ENCODE measurements at places on chromosomes 5 and 9.

DNA sequence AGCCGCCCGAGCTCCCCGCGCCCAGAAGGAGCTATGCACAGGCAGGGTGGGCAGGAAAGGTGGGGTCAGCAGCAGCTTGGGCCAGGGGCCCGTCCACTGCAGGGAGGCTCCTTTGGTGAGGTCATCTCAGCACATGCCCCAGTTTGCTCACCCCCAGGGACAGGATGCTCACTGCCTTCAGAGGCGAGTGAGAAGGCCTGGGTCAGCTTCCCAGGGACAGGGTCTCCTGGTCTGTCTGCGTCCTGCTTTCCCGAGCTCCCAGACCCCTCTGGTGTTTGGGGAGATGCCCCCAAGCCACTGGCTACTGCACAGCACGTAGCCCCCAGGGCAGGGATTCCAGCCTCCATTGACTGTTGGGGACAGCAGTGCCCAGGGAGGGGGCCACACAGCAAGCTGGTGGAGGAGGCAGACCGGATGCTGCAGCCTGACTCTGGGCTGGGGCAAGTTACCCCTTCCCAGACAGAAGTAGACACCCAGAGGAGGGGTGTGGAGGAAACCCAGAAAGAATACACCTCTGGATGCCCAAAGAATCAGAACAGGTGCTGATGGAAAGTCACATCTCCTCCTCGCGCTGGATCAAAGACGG is 581 bp upstream of the SARDH start:
- peak; percentile 54 for DNase-seq

GRCh38 chr9:78213712-78214111 is 22.2 kb upstream of the CEP78 start:
- DNase-seq, result no peak

DNA sequence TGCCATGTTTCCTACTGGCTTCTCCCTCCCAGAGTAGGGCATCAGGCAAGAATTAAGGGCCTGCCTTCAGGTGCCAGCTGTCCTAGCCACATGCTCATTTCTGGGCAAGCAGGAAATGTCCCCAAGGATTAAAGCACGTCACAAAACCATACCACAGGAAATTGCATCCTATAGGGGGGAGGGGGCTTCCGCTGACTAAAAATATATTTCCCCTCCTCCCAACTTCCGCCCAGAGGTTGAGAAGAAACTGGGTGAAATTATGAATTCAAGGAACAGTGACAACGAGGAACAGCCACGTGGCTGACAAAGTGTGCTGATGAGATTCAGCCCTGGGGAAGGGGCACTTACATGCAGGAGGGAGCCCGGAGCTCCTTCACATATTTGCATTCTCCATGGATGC is 4.1 kb downstream of the HBEGF start:
- peak; percentile 63 for DNase-seq

DNA sequence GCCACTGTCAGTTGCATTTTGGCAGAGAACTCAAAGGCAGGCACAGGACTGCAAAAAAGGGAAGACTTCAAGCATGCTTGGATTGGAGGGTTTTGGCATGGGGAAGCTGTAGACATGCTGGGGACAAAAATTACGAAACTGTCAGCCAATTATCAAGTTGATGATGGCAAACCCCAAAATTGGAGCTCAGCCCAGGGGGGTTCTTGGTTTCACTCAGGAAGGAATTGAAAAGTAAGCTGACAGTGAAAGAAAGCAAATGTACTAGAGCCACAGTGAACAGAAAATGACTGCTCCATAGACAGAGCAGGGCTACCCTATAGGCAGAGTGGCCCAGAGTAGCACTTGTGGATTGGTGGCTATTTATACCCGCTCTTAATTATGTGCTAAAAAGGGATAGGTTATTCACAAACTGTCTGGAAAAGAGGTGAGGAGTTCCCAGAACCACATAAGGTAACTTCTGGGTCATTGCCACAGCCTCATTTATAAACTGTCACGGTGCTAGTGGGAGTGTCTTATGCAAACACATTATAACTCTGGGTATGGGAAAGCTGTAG is 14.6 kb upstream of the CFAP95 start:
- DNase-seq, result peak; percentile 67

- peak; percentile 5 for DNase-seq
Measured at GRCh38 chr5:32014096-32014745, 159.9 kb downstream of the GOLPH3 start.

- no peak for DNase-seq
Measured at GRCh38 chr5:76850543-76851145, 830 bp downstream of the S100Z start.

DNA sequence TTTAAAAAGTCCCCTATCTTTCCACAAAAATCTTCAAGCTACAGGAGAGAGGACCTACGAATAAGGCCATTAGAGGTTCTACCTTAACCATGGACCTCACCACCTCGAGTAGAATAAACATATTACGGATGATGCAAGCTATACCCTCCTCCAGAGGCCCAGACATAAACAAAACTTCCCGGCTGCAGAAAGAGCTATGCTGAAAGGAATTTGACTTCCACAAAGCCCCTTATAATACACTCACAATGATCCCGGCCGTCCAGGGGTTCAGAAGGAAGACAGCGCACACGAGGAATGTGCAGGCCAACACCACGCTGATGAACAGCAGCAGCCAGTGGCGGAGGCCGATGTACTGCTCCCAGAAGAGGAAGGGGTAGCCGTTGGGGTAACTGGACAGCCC is 59.0 kb downstream of the PTCH1 start:
- no peak for DNase-seq

GRCh38 chr9:134315716-134316448 is 10.4 kb upstream of the RXRA start:
- DNase-seq, result peak; percentile 63

DNA sequence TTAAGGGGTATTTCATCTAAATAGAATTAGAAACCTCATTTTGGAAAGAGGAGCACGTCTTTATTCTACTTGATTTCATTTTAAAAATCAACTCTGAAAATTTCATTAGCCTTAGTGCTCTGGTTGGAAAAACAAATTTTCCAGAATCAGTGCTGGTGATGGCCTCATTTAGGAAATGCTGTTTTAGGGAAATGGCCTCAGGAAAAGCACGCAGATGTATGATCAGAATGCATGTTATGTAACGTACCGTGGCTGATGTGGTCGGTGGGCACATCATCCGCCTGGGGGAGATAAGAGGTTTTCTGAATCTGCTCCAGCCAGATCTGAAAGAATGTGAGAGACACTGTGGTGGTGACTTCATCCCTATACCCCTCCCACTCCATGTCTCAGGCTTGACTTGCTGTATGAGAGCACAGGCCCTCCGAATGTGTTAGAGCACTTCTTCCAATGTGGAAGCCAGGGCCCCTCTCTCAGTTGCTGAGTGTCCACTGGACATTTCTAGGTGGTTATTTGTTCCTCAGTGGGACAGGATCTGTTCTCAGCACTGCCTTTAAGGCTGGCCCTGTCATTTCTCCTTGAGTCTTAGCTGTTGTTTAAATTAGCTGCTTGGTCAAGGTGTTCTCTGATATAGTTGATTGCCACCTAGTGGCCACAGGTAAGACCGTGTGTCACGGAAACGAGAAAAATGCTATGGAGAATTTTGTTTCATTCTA is 96.5 kb downstream of the ARHGAP26 start:
- DNase-seq, result no peak

DNA sequence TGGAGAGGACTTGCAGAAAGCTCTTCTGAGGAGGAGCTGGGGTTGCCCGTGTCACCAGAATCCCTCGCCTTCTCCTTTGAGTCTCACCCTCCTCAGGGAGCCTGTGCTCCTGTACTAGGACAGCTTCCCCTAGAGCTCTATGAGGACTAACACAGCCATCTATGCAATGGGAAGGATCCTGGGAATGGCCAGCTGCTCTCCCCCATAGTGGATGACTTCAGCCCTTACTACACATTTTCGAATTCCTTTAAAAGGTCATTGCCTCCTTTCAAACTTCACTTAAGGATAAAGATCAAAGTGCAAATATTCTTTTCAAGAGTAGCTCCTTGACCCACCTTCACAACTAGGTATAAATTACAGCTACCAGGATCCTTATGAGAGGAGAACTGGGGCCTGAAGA is 55.1 kb downstream of the PRDM6 start:
- DNase-seq, result no peak

DNA sequence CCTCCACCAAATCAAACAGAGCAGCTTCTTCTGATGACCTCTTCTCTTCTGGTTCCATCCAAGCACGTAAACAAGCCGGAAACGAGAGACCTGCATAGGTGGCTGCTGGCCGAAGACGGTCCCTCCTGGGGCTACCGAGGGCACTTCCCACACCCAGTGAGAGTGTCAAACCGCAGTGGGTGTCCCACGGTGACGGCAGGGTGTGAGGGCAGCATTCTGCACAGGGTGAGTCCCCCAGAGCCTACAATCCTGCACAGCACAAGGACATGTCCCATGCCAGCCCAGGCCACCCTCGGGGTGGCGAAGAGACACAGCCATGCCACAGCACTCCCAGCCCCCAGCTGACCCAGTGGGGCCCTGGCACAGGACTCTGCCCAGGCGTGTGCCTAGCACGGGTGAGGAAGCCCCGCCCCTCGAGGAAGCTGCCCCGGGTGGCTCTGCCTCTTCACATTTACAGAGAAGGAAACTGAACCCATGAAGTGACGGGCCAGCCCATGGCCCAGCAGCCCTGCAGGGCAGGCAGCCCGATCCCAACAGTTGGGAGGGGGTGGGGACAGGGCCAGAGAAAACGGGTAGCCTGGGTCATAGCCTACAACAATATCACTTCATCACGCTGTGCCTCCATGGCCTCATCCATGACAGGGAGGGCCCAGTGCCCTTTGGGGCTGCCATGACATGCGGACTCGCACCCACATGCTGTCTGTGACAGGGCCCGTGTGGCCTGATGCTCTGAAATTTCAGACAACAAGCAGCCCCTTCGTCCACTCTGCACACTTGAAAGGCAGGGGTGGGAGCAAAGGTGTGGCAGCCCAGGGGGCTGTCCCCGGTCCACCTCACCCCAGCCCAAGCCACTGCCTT is 43.2 kb downstream of the SEMA4D start:
- no peak for DNase-seq

DNA sequence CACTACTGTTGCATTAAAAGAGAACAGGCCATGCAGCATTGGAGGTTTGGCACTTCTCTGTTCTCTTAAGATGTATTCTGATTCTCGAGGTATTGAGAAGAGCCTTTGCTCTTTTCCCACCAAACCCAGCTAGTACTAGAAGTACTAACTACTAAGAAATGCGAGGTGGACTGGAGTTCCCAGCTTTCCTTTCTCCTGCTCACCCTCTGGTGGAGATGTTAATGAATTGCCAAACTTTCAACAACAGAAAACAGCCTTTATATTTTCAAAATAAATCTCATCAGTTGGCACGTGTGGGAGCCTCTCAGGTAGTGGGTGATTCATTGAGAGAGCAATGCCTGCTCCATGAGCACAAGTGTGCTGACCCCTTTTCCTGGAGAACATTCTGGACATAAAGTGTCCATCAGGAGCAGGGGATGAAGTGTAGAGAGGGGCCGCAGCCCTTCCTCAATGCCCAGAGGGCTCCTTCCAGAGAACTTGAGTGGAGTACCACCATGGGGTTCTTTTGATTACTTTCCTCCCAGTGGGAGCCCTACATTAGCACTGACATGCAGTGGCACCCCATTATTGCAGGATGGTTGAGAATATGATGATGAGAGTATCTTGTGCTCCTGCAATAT is 45.7 kb downstream of the TMEM174 start:
- DNase-seq, result no peak

GRCh38 chr5:72497823-72498222 is 9.4 kb downstream of the ZNF366 start:
- no peak for DNase-seq

- DNase-seq, result no peak
Measured at GRCh38 chr5:97628031-97628430, 445.0 kb upstream of the RIOK2 start.

- no peak for DNase-seq
Measured at GRCh38 chr5:84292788-84293653, 91.7 kb downstream of the EDIL3 start.

DNA sequence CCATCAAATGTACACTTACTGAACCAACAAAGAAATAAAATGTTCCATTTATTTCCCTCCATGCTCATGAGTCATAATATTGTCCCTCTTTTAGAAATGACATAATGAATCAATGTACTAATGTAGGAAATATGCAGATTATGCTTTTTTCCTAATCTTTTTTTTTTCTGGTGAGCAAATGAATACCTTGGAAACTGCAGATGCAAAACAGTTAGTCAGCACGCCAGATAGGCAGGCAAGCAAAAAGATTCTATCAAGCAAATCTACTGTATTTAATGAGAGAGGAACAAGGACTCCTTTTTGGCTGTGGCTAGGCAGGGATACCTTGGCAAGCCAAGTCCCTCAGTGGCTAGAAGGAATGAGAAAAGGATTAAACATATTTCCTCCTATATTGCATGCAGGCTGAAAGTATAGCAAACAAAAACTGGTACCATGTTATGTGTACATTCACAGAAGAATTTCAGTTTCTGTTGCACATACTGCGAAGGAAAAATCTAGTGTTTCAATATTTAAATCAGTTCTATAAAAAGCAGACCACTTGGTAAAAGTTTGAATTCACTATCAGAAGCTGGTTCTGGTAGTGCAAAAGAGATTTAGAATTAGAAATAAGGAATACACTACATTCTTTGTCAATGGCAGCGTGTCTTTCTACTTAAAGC is 605.4 kb downstream of the TLE1 start:
- no peak for DNase-seq

- DNase-seq, result peak; percentile 64
Measured at GRCh38 chr9:91920630-91921350, 29.2 kb downstream of the ROR2 start.

DNA sequence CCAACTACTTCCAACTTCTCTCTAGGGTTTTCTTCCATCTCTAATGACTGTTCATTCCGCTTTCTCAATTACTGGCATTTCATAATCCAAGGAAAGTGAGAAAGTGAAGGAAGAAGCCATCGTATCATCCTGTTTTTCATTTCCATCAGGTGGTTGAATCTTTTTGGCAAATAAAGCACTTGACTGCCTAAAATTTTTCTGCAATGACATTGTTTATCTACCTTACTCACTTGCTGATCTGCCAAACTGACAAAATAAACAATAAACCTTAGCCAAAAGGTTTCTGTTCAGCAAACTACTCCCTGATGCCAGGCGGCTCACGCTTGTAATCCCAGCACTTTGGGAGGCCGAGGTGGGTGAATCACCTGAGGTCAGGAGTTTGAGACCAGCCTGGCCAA is 18.4 kb downstream of the FNBP1 start:
- no peak for DNase-seq

DNA sequence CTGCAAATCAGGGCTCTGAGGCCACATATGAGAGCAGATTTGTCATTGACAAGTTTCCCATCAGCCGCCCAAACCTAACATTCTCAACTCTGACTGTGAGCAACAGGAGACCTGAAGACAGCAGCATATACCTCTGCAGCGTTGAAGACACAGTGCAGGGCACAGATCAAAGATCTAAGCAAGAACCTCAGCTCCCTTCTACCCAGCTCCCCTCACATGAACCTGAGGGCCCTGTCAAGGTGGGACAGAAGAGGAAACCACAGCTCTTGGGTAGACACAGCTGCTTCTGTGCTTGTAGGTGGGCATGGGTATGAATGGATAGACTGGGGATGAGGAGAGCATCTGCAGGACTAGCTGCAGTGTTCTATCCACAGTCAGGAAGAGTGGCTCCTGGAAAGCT is 8.7 kb upstream of the PRSS3 start:
- no peak for DNase-seq
